Liver (tissue), 10 donors: ENCODE measurements at places on chromosomes 5 and 9. TPM values are rescaled to one million over a fixed set of nuclear protein-coding genes. Genes with fewer than 3 reads are reported as not detected.

SPATA31D4 gene
- polyA plus RNA-seq: not detected

IL13 gene
- not detected for polyA plus RNA-seq

PCSK1 gene
- polyA plus RNA-seq: 0.08 TPM

FOXI1 gene
- not detected for polyA plus RNA-seq

CENPK gene
- 0.79 TPM for polyA plus RNA-seq

IL3 gene
- not detected for polyA plus RNA-seq

SNCAIP gene
- 0.17 TPM for polyA plus RNA-seq

SMIM33 gene
- not detected for polyA plus RNA-seq

CD180 gene
- polyA plus RNA-seq: 0.81 TPM

EFNA5 gene
- 0.58 TPM for polyA plus RNA-seq

PAEP gene
- not detected for polyA plus RNA-seq

SEC16A gene
- 43.3 TPM for polyA plus RNA-seq

GPR21 gene
- polyA plus RNA-seq: not detected

SAXO1 gene
- polyA plus RNA-seq: not detected

TMEM252 gene
- not detected for polyA plus RNA-seq

PCDHA10 gene
- polyA plus RNA-seq: not detected

NSG2 gene
- polyA plus RNA-seq: not detected

SPATA31E1 gene
- not detected for polyA plus RNA-seq

LMX1B gene
- not detected for polyA plus RNA-seq

KIF27 gene
- 2.1 TPM for polyA plus RNA-seq

ZFP2 gene
- 0.47 TPM for polyA plus RNA-seq

TMC1 gene
- 0.09 TPM for polyA plus RNA-seq

MEGF10 gene
- not detected for polyA plus RNA-seq

SPINK1 gene
- 179 TPM for polyA plus RNA-seq

GPX3 gene
- polyA plus RNA-seq: 318 TPM

PCDHGA1 gene
- polyA plus RNA-seq: not detected

ADGRD2 gene
- not detected for polyA plus RNA-seq

CYLC2 gene
- not detected for polyA plus RNA-seq

FCN2 gene
- 118 TPM for polyA plus RNA-seq

NR2F1-AS1 gene
- polyA plus RNA-seq: 2.0 TPM

DOK3 gene
- polyA plus RNA-seq: 2.9 TPM

DCAF12 gene
- 12.9 TPM for polyA plus RNA-seq
